ENCODE measurements at places on chromosomes 16 and 17.

- DNase-seq, result no peak
These were observed 103.3 kb downstream of the GNAO1 start for GRCh38 chr16:56294579-56294978.

GRCh38 chr17:48444516-48445247 lies 14.7 kb upstream of the SKAP1 start:
- no peak for DNase-seq

DNA sequence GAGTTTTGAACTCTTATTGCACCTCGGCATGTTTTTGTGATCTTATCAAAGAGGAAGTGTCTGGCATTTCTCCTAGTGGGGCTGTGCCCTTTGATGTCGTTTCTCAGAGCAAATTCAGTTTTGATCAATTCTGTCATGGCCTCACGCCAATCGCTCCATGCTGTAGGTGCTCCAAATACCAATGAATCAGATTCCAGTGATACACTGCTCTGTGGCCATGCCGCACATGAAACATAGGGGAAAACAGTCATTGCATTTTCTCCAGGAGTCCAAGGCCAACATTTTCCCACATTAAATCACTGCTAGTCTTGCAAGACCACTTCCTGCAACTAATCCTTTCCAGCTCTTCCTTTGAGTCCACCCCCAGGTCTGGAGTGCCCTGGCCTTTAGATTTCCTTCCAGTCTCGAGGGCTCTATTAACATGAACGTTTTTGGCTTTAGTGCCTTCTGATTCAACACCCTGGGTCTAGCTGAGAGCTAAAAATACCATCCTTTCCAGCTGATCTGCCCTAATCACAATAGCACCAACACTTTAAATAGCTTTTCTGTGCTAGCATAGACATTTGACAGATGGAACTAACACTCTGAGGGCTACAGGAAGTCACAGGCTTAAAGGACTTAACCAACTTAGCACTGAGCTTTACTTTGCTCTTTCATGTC lies 18.2 kb upstream of the RASL10B start:
- no peak for DNase-seq

GRCh38 chr16:49737541-49737940 lies 118.4 kb downstream of the ZNF423 start:
- no peak for DNase-seq

DNA sequence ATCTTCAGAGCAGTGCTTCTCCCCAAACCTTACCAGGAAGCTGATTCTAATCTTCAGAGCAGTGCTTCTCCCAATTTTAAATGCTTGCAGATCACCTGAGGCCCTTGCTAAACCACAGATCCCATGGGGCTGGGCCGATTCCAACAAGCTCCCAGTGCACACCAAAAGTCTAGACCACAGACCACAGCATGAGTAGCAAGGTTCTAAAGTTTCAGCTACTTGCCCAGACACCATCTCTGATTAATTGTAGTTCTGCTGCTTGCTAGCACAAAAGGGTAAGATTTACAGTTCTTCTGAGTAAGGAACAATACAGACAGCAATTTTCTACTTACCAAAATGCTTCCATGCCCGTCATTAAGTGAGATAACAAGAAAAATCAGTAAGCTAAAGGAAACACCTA lies 12.2 kb downstream of the CLEC3A start:
- DNase-seq, result no peak
